IPS-NIHi11 (cell line): ENCODE measurements at places on chromosomes 13 and 19.

- DNase-seq, result peak; percentile 26
Observed at GRCh38 chr19:54387991-54388801, 23.5 kb upstream of the LAIR1 start.

GRCh38 chr19:58182577-58182988 is 278 bp upstream of the ZNF274 start:
- no peak for DNase-seq

DNA sequence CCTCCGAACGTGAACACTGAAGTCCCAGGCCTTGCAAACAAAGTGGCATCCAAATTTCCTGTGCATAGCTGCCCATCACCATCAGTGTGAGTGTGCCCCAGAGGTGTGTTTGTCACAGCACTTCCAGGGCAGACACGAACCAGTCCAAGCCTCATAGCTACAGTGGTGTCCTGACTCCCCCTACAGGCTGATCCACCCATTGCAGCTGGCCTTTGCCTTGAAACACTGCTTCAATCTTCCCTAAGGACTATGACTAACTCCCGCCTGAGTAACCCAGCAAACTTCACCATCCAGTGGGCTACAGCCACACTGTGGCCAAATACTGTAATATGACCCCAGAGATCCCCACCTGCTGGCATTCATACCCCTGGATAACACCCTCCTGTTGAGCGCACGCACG is 3.9 kb downstream of the ZNF266 start:
- DNase-seq, result peak; percentile 56

GRCh38 chr13:45055902-45056648 is 64.2 kb upstream of the GTF2F2 start:
- peak; percentile 24 for DNase-seq

DNA sequence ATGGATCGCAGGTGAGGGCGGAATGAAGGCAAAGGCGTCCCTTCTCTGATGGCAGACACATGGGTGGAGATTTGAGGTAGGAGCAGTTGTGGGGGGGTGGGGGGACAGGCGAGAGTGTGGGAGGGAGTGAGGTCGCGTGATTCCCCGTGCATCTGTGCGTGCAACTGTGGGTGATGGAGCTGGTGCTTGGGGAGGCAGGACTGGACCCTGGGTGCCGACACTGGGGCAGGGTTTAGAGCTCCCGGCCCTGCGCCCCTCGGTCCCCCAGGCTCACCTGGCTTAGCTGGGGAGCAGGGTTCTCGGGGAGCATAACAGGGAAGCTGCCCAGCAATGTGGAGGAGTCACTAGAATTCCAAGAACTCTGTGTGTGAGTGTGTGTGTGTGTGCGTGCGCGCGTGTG is 3.4 kb downstream of the TMPRSS9 start:
- no peak for DNase-seq

DNA sequence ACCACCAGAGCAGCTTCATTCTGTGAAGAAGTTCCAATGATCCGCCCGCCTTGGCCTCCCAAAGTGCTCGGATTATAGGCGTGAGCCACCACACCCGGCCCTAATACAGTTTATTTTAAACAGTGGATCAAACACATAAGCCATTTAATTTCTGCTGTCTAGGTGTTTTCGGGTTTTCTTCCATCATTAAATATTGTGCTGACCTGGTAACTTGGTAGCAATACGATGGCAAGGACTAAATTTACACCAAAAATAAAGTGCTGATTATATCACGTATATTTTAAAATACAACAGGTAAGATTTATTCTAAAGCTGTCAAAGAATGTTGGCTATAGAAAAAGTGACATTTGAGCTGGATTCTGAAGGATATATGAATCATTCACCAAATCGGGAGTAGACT is 1.3 kb downstream of the MED4 start:
- DNase-seq, result no peak

- DNase-seq, result no peak
Observed at GRCh38 chr19:4501691-4502090, 16.6 kb downstream of the PLIN4 start.

GRCh38 chr13:23618341-23618740 is 48.1 kb downstream of the TNFRSF19 start:
- DNase-seq, result no peak

- DNase-seq, result no peak
Observed at GRCh38 chr13:98103942-98104880, 38.7 kb upstream of the FARP1 start.

DNA sequence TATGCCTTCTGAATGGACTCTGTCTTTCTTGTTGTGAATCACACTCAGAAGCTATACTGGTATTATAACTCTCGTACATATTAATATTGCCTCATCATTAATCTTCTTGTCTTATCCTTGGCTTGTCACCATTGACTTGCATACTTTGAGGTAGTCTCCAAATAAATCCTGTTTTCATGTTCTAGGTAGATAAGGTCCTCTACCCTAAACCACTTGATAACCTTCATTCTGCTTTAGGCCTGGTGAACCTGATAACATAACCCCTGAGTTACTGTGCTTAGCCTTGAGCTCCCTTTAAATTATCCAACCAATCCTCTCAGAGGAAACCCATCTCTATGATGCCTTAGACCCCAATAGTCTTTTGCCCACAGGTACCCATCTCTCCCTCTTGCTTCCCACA is 1162.3 kb downstream of the SLITRK1 start:
- DNase-seq, result no peak

- DNase-seq, result no peak
Observed at GRCh38 chr13:101267656-101268055, 148.7 kb downstream of the NALCN start.

- DNase-seq, result no peak
Observed at GRCh38 chr19:14404312-14404711, 14.8 kb downstream of the DDX39A start.
